ENCODE measurements at places on chromosomes 7 and 10.
A peak's percentile ranks its signal among the peaks of the same experiment; 100 is the strongest.

- no peak for DNase-seq
Measured at GRCh38 chr10:17785276-17785930, 23.7 kb upstream of the MRC1 start.

- no peak for DNase-seq
Measured at GRCh38 chr7:23294549-23295400, 4.4 kb upstream of the MALSU1 start.

- no peak for DNase-seq
Measured at GRCh38 chr7:102432442-102433218, 745 bp upstream of the ORAI2 start.

DNA sequence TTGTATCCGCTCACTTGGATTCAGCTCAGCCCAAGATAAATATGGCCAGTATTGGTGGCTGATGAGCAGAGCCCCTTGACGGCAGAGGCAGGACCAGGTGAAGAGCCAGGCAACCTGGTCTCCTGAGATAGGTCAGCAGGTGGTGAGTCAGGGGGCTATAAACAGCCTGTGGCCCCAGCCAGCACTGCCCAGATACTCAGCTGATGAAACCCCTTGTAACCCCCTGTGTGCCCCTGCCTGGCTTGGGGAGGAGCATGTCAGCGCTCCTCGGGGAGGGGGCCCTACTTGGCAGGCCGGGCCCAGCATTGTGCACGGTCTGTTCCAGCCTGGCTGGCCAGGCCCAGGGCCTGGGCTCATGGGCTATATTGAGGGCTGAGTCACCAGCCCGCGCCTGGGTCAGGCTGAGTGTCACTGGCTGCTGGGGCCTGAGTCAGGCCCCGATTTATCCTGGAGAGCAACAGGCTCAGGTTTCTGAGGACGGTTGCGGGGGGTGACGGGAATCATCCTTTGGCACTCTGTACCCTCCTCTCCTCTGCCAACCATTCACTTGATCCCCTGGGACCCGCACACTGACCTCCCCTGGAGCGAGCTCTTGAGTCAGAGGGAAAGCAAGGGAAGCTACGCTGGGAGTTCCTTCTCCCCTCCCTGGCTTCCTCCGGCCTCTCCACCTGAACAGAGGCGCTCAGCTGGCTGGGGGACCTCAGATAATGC is 2.8 kb upstream of the FLNC start:
- DNase-seq: no peak

GRCh38 chr7:36082910-36083309 is 70.1 kb upstream of the EEPD1 start:
- no peak for DNase-seq

- DNase-seq: no peak
Measured at GRCh38 chr7:36623247-36623646, 101.0 kb downstream of the AOAH start.

GRCh38 chr7:158267742-158268435 is 319.7 kb downstream of the PTPRN2 start:
- no peak for DNase-seq

- peak; percentile 30 for DNase-seq
Measured at GRCh38 chr7:148912758-148913541, 28.9 kb upstream of the EZH2 start.

DNA sequence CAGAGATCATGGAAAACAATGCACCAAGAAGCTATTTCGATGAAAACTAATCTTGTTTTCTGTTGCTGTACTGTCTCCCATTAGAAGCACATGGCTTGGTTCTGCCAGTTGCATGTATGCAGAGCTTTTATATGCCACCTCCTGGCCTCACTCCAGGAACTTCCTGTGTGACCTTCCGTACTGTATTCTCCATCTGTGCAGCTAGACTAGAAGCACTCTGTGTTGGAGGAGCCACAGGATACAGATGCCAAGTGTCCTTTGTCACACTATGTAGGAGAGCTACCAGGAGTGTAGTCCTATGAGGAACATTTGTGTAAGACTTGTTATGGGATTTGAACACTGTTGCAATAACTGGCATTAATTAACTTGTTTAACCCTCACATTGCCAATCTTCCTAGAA is 503.5 kb upstream of the TPK1 start:
- DNase-seq: no peak

- DNase-seq: no peak
Measured at GRCh38 chr10:94344522-94345122, 18.1 kb downstream of the NOC3L start.

DNA sequence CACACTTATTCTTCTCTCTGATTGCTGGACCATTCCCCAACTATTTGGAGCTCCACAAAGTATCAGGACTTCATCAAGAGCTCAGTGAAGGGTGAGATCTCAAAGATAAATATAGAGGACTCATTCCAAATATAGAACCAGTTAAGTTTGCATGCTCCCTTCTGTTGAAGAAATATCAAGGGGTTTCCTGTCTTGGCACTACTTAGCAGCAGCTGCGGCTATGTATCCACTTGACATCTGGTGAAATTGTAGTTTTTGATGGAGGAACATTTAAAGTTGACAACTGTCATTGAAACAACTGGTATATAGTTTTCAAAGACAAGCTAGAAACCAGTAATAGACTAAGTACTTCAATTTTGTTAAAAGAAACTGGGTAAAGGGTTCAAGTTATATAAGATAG is 1.0 kb upstream of the SPAG6 start:
- DNase-seq: no peak

DNA sequence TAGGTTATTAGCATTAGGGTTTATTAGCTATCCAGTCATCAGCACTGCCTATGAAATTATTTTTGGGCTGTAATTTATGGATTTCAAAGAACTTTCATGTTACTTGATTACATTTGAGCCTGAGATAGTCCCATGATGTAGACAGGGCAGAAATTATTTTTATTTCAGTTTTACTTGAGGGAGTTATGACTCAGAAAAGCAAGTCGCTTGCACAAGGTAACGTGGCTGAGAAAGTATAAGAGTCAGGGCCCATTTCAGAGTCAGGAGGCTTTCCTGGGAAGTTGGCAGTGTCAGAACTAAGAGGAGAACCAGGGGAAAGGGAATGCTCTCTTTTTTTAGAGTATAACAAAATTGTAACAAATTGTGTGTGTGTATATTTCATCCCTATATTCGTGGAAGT is 16.5 kb downstream of the GATA3 start:
- no peak for DNase-seq

DNA sequence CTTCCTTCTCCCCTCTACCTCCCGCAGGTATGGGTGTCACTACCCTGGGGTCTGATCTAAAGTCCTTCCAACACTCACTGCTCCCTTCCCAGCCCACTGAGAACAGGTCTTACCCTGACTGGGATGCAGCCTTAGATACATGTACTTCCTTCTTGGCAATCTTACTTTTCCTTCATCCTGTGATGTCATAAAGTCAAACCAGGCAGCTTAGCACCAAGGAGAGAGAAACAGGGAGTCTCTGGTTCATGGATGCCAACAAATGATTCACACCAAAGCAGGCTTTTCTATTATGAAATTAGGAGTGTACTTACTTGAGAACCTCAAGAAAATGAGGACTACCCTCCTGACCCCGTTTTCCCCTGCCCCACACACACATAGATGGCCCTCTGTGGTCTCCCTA is 111.0 kb upstream of the KMT2E start:
- DNase-seq: no peak

- DNase-seq: no peak
Measured at GRCh38 chr7:145624618-145625017, 492.0 kb upstream of the CNTNAP2 start.

DNA sequence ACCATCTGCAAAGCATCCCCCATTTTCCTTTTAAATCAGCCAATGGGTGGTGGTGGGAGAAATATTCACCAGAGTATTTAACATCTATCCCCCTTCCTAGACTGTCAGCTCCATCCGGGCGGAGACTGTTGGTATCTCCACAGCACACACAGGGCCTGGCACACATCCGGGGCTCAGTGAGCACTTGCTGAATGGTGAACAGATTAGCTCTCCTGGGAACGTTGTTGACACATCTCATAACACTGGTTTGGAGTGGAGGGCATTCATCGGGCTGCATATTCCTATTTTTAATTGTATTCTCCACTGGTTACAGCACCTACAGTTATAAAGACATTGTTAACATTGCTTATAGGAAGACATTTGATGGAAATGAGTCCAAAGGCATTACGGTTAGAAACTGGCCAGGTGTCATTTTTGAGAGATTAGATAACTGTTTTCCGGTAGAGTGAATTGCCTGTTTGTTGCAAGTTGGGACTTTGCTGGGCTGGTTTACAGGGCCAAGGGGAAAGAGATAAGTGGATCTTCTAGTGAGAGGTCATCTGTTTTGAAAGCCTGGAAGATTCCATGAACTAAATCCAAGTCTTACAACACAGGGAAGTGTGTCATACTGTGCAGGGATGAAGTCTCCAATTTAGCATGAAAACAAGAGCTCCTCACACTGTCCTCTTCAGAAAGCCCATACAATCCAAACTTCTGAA is 101.8 kb downstream of the EGFR start:
- DNase-seq: no peak

DNA sequence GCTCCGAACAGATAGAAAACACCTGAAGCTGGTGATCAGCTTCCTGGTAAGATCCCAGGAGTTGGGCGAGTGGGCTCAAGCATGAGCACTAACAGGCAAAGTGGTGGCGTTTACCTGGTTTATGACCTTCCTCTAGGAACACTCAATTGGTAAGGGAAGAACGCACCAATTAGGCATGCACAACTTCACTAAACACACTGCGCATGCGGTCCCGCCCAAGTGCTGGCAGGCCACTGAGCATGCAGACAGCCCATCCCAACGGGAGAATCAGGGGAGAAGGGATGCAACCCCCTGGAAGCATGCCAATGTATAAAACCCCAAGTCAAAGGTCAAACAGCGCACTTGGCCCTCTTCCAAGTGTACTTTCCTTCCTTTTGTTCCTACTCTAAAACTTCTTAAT is 70.4 kb downstream of the LYZL2 start:
- DNase-seq: no peak

GRCh38 chr10:22552888-22553378 is 161.4 kb downstream of the PIP4K2A start:
- DNase-seq: no peak

DNA sequence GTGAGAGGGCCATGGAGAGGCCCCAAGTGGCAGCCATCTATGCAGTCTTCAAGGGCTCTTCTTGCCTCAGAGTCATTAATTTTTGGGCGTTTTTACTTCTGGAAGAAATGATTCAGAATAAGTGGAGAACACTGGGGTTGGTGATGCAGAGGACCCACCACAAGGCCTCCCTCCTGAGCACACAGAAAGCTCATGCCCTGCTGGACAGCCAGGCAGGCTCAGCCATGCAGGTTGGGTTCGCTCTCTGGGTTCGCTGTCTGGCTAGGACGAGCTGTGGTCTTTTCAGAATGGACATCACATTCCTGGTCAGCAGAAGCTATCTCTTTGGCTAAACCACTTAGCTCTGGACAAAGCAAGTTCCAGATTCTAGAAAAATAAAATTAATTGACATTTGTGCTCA is 480.8 kb downstream of the RPS24 start:
- DNase-seq: no peak

- no peak for DNase-seq
Measured at GRCh38 chr10:14507176-14507575, 176.5 kb upstream of the FRMD4A start.

DNA sequence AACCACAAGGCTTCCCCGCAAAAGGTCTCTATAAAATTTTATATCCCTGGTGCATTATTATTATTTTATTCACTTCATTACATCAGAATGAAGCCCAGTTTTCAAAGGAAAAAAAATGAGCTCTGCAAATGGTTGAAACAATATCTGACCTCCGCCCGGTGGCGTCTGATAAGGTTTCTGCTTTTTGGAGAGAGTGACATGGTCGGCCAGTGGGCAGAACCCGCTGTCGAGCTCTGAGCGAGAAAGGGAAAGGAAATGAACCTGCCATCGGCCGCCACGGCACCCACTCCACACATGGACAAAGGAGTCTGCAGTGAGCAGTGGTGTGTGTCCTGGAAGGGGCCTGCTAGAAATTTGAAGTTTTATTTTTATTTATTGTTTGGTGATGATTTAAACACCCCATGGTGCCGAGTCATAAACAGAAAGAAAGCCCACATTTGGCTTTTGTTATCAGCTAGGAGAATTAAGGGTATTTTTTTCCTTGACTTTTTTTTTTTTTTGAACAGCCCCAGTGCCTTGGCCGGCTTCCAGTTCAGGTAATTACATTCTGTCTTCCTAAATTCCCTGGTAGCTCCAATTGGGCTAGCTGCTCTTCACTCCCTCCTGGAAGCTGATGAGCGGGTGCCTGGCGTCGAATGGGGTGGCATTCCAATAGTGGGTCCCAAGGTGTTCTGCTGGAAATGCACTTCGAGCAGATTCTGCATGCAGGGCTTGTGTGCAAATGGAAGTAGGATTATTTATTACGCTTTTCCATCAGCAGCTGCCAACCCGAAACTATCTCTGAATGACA is 149.4 kb upstream of the MKI67 start:
- no peak for DNase-seq

GRCh38 chr7:155799514-155799913 is 12.7 kb downstream of the SHH start:
- DNase-seq: no peak

DNA sequence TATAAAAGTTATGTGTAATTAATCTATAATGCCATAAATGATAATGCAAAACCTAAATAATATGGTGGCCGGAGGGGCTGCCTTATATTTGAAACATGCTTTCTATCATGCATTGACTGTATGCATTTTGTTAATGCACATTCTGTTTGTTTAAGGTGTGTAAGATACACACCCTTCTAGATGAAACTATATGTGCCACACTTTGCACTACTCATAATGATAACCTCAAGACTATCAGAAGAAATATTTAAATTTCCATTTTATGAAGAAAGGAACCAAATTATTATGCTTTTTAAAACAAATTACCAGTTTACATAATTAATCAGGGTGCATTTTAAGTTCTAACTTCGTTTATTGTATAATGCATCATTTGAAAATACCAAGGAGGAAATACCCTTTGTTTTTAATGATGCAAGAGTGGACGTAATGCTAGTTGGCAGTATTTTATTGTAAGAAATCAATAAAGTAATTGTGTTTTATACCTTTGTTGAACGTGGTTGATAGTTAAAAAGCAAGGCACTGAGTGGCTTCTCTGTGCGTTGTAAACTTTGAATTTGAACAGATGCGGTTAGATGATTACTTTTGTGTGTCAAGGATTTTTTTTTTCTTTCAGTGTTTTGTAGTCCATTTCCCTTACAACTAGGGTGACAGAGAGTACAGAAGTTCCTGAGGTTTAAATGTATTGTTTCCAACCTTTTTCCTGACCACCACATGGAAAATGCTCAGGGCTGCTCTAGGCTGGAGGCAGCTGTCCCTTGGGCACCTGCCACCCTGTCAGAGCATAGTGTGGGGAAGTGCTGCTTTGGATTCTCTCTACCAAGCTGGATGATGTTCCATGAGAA is 21.6 kb downstream of the NRBF2 start:
- DNase-seq: no peak

DNA sequence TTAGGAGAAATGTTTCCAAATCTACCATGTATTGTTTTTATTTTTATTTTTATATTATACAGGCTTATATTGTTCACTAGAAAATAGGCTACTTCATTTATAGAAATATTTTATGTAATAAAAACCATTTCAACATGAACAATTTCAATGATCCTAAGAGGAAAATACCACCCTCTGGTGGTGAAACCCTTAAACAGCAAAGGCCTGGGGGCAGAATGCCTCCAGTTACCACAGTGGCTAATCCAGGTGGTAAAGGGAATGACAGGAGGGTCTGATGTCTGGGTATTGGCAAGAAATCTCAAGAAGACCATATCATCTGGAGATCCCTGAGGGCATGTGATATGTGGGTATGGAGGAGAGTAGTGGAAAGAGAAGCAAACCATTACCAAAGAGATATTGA is 19.3 kb downstream of the MACC1 start:
- no peak for DNase-seq

Measured in activated T-cell treated with anti-CD3 and anti-CD28 coated beads for 48 hours (primary cell).